ENCODE measurements at places on chromosomes 16 and 17.

DNA sequence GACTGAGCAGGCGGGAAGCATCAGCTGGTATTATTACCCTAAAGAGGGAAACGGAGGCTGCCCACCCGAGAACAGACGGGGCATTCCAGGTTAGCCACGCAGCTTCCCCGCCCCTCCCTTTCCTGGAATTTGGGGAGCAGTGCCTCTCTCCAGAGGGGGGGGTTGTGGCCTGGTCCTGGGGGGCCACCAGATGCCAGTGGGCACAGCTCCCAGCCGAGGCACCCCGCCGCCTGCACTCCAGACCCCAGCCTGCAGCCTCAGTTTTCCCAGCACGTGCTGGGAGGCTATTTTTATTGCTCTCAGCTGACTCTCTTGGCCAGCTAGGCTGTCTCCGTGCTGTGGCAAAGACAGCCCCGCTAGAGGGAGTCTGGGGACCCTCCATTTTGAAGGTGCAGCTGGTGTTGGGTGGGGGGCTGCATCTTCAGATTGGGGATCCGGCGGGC lies 62.7 kb upstream of the GSE1 start:
- no peak for DNase-seq

DNA sequence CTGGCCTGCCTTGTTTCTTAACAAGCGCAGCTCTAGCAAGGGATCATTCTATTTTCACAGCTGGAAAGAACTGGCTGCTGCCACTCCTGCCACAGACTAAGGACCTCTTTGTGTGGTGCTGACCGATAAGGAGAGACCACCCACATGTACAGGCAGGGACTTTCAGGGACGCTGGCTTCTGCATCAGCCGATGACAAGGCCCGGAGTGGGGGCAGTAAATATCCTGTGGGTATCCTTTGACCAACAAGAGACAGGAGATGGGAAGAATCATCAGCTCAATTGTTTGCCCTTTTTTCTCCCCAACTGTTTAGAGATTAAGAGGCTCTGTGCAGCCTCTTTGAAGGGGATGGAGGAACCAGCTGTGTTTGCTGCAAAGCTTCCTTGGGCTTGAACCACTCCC lies 9.2 kb upstream of the ITPRIPL2 start:
- no peak for DNase-seq

DNA sequence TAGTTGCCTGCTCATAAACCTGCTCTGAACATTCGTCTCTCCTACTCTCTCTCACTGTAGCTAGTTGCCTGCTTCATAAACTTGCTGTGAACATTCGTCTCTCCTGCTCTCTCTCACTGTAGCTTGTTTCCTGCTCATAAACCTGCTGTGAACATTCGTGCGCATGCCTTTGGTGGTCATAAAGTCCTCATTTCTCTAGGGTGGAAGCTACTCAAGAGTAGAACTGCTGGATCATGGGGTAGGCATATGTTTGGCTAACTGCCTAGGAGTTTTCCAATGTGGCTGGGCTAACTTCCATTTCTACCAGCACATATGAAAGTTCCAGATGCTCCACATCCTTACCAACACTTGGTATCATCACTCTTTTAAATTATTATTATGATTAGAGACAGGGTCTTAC lies 174.6 kb upstream of the RPH3AL start:
- no peak for DNase-seq

GRCh38 chr17:74454197-74455024 lies 12.0 kb upstream of the CD300A start:
- no peak for DNase-seq

DNA sequence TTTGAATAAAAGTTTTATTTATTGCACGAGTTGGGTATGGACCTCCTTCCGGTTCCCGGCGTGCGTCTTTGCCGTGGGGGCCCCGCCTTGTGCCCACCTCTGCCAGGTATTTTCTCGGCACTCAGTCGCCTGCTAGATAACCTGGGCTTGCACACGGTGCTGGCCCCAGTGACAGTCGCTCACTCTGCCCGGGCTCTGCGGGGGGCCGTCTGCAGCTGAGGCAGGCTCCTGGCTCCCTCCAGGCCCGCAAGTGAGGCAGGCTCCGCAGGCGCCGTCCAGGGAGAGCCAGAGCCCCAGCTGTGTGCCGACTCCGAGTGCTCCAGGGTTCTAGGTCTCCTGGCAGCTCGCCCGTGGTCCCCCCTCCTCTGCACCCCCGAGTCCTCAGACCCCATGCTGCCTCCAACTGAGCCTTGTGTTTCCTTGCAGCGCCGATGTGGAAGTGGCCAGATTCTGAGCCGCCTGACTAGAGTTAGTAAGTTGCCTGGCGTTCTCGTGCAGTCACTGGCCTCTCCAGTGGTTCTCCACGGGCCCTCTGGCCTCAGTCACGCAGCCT lies 54.7 kb upstream of the PVALEF start:
- DNase-seq = no peak

DNA sequence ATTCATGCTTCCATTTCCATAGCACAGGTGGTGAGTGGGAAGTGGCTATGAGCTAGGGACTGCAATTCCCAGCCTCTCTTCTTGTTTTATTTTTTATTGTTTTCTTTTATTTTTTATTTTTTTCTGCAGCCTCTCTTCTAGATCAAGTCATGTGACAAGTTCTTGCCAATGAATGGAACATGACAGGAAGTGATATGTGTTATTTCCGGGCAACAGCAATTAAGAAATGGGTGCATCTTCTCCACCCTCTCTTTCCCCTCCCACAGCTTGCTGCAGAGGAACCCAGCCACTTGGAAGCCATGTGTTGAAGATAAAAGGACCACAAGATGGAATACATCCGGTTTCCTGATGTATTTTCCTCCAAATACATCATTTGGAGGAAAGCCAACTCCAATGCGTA lies 23.6 kb downstream of the IRX5 start:
- no peak for DNase-seq

DNA sequence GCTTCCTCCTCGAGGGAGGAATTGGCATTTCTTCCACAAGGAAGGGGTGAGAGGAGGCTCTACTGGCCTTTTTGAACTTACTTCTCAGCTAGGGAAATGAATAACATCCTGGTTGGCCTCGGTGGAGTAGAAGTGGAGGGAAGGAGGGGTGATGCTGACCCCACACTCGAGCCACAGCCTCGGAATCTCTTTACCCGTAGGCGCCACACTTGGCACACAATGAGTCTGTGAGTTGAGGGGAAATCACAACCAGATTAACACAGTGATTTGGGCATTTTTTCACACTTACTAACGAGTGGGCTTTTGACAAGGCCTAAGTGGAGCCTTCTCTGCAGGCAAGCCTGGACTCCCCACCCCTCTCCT lies 47.3 kb upstream of the TBX2 start:
- DNase-seq = no peak

DNA sequence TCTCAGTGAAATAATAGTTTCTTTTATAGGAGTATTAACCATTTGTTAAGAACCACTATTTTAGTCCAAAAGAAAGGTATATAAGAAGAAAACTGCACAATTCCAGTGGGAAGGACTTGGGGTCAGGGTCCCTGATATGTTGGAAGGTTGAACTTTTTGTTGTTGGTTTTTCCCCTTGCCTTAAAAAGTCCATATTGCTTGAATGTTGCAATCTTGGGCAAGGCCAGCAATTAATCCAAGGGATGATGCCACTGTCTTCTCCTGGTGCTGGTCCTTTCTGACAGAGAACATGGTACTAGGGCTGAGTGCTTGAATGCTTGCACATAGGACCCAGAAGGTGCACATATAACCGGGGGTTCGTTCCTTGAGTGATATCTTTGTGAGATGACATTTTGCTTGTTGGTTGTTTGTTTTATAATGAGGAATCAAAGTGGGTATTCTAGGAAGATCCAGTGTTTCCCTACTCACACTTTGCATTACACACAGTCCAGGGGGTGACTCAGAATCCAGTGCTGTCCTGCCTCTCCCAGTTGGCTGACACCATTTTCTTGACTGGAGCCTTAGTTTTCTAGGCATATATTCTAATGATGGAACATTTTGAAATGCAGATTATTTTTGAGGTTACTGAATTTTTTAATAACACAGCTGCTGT lies 54.9 kb downstream of the SIAH1 start:
- no peak for DNase-seq

GRCh38 chr17:14748036-14748710 lies 447.3 kb downstream of the HS3ST3B1 start:
- DNase-seq = no peak

DNA sequence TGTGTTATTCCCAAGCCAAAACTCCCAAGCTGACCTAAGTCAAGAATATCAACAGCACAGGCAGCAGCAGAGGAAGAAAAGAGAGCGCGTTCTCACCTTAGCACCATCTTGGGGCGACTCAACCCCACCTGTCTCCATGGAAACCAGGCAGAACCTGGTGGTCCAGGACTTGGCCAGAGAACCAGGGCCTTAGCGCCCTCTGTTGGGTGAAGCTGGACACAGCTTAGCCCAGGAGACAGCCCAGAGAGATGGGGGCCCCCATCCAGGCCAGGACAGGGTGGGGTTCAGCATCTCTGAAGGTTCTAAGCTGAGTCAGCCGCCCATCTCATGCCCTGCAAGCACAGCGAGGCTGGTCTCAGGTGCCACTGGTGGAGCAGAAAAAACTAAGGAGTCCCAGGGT lies 60.1 kb upstream of the TMEM132E start:
- no peak for DNase-seq

Measured in CD4-positive, alpha-beta T cell treated with Interleukin-4 for 1 hour (primary cell).